ENCODE measurements at places on chromosomes 3 and 15. TPM values are rescaled to one million over a fixed set of nuclear protein-coding genes. Genes with fewer than 3 reads are reported as not detected.
A peak's percentile ranks its signal among the peaks of the same experiment; 100 is the strongest.

Gene GABPB1
- total RNA-seq, result 69.5 TPM

Gene ISLR2
- not detected for total RNA-seq

DNA sequence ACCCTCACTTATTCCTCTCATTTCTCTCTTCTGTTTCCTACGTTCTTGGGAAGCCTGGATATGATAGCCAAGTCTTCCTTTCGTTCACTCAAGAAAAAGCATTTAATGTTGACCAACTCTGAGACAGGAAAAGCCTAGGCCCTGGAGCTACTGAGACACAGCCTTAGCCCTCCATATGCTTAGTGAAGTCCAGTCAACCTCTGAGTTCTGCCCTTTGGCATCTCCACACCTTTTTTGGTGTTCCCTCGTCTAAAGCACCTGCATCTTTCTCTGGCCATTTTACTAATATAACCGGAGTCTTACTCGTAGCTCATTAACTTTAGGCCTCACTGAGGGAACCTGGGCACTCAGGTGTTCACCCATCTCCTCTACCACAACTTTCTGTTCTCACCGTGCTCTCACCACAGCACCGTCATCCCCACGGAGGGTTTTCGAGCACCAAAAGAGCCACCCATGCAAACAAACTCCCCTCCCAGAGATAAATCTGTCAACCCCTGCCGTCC is 632 bp downstream of the MTHFS start:
- no peak for DNase-seq

DNA sequence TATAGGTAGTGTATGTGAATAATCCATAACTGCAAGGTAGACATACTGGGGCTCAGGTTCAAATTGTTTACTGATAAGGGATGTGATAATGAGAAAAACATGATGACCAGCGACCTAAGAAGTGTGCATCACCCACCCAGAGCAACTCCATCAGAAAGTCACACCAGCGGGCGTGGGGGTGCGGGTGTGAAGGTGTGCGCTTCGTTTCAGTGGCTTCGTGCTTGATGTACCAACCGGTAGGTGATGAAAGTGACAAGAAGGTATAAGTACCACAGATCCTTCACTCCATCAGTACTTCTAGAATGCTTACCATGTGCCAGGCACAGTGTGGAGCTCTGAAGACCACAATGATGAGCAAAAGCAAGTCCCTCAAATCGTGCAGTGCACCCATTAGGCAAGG is 11.2 kb downstream of the ANP32A start:
- no peak for DNase-seq

DNA sequence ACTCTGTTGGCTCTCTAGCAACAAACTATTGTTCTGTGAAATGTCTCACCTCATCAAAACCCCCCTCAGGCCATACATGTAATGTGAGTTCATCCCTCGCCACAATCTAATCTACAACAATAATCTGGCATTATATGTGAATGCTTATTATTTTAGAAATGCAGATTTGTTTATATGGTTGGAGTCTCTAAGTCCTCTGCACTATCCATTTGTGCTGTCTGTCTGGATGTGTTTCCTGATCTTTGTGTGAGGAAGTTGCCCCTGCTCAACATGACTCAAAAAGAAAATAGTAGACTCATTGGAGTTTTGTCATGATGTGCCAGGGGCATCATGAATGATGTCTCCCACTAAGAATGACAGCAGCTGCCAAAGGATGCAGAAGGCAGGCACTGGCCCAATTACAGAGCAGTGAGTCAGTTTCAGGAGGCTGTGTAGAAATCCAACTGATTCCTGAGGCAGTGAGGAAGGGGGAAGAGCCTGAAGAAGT is 161.6 kb upstream of the PDZRN3 start:
- no peak for DNase-seq

Gene HYKK
- 0.89 TPM for total RNA-seq

Gene PCOLCE2
- not detected for total RNA-seq

DNA sequence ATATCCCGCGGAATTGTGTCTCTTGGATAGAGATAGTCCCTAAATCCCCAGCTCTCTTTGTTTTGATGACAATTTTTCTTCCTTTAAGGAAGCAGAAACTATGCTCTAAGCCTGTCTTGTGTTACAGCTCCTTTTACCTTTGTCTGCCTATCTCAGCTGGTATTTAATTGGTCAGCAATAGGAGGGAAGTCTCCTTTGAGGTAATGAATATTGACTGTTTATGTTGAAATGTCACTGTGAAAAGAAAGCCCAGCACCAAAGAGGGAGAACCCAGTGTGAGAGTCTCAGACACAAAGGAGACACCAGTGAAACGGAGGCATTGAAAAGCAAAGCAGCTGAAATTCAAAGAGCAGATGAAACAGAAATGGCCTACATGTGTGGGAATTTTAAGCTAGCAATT is 372.6 kb downstream of the NR2F2 start:
- DNase-seq, result no peak

Gene MIX23
- 110 TPM for total RNA-seq

DNA sequence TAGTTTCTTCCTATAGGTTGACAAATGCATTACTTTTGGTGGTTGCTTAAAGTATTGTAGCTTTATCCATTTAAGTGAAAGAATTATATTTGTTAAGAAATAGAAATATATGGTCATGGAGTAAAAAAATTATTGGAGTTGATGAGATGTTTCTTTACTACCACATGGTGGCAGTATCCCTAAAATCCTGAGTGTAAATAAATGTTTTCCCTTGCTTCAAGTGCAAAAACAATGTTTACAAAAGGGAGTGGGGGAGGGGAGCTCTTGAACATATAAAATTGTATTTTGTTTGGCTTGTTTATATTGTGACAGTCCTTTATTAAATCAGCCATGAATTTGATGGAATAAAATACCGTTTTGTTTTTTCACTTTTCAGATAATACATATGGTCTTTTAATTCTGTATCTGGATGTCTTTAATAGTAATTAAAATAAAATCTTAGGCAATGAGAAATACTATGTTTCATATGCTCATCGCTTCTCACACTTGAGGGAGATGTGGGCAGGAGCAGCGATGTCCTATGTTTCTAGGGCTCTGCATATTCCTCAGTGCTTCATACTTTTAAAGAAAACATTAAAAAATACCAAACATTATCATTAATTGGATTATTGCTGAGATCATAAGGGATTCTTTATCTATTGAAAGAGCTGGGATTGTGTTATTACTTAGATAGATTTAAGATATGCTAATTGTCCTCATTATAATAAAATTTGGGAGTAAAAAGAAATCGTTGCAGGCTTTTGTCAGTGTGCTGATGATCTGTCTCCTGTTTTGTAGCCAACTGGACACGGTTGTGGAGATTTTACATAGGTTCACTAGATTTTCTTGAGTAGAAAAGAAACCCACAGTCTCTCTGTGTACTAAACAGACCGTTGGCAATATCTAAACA is 349.7 kb downstream of the TUSC7 start:
- no peak for DNase-seq

- DNase-seq, result no peak
Measured at GRCh38 chr3:45054196-45054857, 28.2 kb downstream of the CLEC3B start.

DNA sequence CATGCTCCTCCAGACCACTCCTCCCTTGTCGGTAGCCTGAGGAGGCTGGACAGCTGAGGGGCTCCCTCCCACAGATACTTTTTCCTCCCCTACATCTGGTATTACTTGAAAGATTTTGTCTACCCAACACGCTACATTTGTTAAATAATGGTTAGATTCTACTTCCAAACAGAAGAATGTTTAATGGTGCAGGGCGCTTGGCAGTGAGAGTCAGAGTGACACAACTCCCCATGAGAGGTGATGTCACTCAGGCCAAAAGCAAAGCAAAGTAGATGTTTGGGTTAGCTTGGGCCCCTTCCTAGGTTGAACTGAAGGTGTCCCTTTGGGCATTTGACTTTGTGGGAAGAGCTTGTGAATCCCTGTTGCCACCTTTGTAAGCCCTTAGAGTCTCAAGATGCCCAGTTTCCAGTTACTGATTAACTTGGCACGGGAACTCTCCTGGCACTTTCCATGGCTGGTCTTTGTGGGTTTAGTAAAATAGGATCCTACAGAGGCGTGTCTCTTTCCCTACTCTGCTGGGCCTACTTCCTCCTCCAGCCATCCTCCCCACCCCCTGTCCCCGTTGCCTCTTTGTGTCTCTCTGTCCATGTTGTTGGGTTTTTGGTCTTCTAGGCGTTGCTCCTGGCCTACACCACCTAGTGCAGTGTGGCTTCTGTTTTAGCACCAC is 5.6 kb downstream of the LIMD1 start:
- no peak for DNase-seq

- no peak for DNase-seq
Measured at GRCh38 chr3:86990734-86991481, at the start of gene VGLL3. VGLL3 (minus strand) TSS chr3:86991149; CDS start chr3:86990743, 406 bp downstream.

- DNase-seq, result peak; percentile 61
Measured at GRCh38 chr3:151168269-151169094, 34.5 kb downstream of the GPR171 start.

- no peak for DNase-seq
Measured at GRCh38 chr15:27844018-27844666, 255.0 kb downstream of the OCA2 start.

- DNase-seq, result no peak
Measured at GRCh38 chr3:73249047-73249446, 187.6 kb downstream of the EBLN2 start.

GRCh38 chr15:65362491-65362890 is 15.3 kb downstream of the IGDCC3 start:
- no peak for DNase-seq

Gene COL8A1
- total RNA-seq, result not detected

- DNase-seq, result no peak
Measured at GRCh38 chr3:139342054-139342453, 1.8 kb upstream of the MRPS22 start.

Gene THRB
- total RNA-seq, result not detected

DNA sequence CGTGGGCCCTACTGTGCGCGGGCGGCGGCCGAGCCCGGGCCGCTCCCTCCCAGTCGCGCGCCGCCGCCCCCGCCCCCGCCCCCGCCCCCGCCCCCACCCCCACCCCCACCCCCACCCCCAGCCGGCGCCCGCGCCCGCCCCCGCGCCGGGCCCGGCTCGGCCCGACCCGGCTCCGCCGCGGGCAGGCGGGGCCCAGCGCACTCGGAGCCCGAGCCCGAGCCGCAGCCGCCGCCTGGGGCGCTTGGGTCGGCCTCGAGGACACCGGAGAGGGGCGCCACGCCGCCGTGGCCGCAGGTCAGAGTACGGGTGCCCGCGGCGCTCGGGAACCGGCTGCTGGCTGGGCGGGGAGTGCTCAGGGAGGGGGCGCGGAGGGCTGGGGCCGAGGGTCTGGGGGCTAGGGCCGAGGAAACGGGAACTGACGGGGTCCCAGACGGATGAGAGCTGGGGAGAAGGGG is 1.1 kb upstream of the PPARG start:
- no peak for DNase-seq

DNA sequence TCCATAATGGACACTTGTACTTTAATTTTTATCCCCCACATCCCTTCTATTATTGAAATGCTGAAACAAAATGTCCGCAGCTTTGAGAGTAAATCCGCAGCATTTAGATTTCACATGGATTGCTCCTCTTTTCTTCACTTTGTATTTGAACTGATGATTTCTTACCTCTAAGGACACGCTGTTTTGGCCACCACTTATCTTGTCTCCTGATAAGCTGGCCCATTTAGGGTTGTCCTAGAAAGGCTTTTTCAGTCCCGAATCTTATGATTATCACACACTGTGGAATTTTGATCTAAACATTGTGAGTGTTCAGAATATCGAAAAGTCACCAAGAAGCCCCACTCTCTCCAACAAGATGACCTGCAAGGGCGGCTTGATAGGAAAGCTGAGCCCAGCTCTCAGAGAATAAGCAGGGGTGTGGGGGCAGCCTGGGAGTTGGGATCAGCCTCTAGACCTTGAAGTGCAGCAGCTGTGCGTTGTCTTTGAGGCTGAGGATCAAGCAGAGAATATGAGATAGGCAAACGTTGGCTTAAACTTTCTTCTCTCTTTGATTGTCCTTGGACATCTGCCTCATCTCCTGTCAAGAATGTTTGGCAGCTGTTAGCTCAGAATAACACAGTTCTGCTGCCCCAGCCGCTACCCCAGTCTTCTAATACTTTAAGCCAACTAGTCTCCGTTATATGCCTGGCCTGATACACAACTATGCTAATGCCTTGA is 399.7 kb upstream of the NR2F2 start:
- no peak for DNase-seq

GRCh38 chr3:43729707-43730414 is 39.1 kb downstream of the ABHD5 start:
- no peak for DNase-seq

DNA sequence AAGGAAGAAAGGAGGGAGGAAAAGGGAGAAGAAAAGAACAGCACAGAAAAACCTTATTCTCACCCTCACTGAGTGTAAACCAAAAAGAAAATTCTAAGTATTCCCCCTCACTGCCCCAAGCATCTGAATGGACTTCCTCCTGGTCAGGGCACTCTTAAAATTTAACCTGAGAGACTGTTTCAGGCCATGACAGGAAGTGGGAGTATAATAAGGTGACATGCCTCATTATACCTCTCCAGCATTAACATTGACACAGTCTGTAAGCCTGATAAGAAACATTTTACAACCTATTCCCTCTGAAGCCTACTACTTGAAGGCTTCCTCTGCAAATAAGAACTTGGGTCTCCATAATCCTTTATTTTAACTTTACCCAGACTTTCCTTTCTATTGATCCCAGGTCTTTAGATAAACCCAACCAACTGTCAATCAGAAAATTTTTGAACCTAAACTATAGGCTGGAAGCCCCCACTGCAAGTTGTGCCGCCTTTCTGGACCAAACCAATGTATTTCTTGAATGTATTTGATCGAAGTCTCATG is 41.7 kb downstream of the SLCO2A1 start:
- no peak for DNase-seq

DNA sequence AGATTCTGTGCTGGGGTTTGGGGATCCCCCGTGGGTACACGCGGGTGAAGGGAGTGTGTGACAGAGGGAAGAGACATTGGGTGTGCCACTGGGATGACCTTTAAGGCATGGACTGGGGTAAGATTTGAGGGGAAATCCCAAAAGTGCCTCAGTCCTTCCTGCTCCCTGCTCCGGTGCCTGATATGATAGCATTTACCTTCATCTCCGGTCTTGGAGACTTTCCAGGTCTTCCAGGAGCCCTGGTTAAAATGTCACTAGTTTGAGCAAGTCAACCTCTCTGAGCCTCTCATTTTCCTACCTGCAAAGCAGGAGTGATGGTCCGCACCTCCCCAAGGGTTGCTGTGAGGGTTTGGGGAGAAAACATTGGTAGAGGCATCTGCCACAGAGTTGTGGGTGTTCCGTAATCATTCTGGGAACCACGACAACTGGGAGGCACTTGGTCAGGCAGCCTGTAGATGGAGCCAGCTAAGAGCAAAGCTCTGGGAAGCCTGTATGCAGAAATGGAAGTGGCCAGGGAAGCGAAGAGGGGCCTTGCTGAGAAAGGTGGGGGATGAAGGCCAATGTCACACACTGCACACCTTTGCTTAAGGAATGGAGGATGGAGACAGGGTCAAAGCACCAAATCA is 33.9 kb upstream of the KIF23 start:
- DNase-seq, result no peak

Gene UNC13C
- total RNA-seq, result not detected

GRCh38 chr15:80831606-80832224 is 52.5 kb downstream of the CEMIP start:
- DNase-seq, result no peak

DNA sequence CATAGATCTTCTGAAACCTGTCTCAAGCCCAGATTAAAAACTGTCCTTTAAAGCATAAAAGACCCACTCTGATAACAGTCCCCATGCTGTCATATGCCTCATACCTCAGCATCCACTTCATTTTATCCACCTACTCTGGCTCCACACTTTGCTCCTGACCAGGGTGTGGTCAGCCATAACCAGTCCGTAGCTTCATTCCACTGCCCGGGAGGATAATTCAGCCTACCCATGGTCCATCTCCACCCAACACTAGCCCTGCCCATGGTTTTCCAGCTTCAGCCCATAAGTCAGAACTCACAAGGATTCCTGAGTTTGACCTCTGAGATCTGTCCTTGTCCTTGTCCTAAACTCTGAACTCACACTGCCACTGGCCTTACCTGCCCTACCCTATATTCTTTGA is 262.1 kb upstream of the MANF start:
- no peak for DNase-seq
